BE2C (cell line): ENCODE measurements at places on chromosomes 4 and X.

DNA sequence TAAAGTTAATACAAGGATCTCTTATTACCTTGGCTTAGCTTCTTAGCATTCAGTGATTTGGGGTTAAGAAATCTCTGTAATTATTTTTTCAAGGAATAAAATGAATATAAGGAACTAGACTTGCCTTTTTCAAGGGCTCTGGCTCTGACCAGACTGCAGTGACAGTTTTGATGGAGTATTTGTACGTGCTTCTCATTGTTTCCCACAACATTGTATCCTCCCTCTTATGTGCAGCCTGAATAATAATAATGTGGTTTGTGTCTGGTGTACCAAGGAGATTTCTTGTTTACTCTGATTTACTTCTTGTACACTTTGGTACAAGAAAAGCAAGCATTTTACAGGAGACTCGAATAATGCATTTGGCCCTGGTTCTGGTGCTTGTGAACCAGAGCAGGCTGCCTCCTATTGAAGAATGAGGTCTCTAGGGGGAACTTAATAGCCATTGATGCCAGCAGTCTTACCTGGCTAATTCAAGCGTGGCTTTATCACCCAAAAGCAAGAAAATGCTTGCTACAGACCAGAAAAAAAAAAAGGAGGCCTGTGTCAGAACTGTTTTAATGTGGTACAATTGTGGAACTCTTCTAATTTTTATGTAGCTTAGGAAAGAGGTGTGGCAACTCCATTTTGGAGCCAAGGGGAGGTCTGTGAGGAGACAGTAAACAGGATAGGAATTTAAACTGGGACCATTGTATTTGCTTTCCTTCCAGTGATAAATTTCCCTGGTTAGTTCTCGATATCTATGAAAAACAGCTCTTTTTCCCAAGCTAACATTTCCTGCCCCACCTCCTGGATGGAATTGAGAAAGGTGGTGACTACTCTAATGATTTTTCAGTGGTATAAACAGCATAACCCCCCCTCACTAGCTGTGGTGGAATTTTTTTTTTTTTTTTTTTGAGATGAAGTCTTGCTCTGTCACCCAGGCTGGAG, 5.6 kb downstream of the OTC start:
- no peak for DNase-seq

DNA sequence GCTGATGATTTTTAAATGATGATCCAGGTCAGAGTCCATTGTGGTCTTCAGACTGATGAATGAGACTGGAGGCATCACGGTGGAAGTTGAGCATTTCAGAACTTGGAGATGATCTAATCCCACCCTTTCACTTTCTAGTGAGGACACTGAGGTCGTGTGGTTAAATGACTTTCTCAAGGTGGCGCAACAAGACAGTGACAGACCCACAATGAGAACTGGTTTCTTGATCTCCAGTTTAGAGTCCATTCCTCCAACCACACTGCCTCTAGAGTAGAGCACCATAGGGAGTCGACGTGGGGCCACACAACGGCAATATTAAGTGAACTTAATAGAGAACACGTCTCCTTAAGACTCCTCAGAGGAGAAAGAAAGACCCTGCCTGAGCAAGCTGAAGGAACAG, 381.0 kb downstream of the UNC5C start:
- no peak for DNase-seq

DNA sequence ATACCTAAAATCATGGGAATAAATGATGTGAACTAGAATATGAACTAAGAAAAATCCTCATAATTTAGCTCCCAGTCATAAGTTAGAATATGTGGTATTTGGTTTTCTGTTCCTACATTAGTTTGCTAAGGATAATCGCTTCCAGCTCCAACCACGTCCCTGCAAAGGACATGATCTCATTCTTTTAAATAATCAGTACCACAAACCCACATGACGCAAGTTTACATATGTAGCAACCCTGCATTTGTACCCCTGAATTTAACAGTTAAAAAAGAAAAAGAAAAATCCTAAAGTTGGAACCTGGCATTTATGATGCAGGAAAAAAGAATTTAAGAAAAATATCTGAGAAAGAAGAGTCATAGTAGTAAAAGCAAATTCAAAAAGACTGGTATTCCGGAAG, 13.3 kb downstream of the UBA6 start:
- no peak for DNase-seq

DNA sequence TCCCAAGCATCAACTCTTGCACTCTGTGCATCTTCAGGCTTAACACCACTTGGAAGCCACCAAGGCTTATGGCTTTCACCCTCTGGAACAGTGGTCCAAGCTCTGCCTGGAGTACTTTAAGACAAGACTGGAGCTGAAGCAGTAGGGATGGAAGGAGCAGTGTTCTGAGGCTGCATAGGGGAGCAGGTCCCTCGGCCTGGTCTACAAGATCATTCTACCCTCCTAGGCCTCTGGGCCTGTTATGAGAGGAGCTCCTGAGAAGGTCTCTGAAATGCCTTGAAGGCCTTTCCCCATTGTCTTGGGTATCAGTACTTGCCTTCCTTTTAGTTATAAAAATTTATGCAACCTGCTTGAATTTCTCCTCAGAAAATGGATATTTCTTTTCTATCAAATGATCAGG, 286.7 kb downstream of the CPXCR1 start:
- DNase-seq, result no peak

- DNase-seq, result no peak
These were observed 11.7 kb upstream of the MAEA start for GRCh38 chr4:1277667-1278665.

DNA sequence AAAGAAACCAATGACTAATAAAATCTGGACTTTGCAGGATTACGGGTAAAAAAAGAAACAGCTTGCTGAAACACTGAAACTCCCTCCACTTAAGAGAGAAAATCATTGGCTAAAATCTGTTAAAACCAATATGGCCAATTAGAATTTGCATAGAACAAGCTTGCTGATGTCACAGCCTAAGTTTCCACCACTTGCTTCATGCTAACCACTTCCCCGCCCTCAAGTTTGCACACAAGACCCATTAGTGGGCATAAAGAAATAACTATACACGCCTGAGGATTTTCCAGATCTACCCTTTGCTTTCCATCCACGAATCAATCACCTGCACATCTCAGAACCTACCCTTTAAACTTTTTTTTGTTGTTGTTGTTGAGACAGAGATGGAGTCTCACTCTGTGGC, 42.7 kb upstream of the PHEX start:
- DNase-seq, result no peak

GRCh38 chrX:10769696-10770619, 149.6 kb upstream of the MID1 start:
- peak; percentile 6 for DNase-seq

GRCh38 chr4:140641789-140642439, 73.2 kb upstream of the UCP1 start:
- DNase-seq, result no peak

DNA sequence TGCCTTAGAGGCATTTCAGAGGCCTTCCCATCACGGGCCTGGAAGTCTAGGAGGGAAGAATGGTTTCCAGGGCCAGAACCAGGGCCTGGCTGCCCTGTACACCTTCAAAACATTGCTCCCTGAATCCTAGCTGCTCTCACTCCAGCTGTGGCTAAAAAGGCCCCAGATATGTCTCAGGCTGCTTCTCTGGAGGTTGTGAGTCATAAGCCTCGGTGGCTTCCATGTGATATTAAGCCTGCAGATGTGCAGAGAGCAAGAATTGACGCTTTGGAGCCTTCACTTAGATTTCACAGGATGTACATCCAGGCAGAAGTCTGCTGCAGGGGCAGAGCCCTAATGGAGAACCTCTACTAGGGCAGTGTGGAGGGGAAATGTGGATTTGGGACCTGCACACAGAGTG, 502.5 kb downstream of the GRXCR1 start:
- DNase-seq, result no peak

DNA sequence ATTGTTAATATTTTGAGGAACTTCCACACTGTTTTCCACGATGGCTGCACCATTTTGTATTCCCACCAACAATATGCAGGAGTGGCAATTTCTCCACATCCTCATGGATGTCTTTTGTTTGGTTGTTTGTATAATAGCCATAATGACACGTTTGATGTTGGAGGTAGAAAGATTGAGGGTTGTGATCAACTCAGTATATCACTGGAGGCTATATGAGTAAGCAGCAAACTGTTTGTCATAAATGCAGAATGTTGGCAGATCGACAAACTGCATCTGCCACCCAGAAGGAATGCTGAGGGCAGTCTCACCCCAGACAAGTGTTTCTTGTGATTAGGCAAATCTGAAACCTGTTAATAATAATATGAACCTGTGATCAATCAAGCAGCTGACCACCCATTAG, 243.9 kb upstream of the WDFY3 start:
- no peak for DNase-seq

DNA sequence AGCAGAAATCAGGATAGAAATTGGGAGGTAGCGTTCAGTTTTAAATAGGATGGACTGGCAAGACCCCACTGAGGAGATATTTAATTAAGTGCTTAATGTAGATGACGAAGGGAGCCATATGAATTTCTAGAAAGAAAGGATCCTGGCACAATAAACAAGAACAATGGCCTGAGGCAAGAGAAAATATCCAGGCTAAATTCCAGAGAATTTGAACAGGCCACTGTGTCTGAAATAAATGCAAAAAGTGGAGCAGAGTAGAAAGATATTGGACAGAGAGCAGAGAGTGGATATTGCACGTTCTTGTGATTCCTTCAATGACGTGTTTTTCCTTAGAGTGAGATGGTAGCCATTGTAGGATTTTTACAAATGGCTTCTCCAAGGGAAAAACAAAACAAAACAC, 1504.8 kb downstream of the C4orf33 start:
- no peak for DNase-seq

GRCh38 chr4:7418131-7418943, 16.4 kb downstream of the PSAPL1 start:
- peak; percentile 2 for DNase-seq

GRCh38 chrX:48927123-48927522, 8.3 kb upstream of the PIM2 start:
- DNase-seq, result no peak

- no peak for DNase-seq
These were observed 31.2 kb upstream of the MCF2 start for GRCh38 chrX:139739138-139739537.

GRCh38 chr4:152340818-152341217, 195.1 kb downstream of the FBXW7 start:
- DNase-seq, result no peak

DNA sequence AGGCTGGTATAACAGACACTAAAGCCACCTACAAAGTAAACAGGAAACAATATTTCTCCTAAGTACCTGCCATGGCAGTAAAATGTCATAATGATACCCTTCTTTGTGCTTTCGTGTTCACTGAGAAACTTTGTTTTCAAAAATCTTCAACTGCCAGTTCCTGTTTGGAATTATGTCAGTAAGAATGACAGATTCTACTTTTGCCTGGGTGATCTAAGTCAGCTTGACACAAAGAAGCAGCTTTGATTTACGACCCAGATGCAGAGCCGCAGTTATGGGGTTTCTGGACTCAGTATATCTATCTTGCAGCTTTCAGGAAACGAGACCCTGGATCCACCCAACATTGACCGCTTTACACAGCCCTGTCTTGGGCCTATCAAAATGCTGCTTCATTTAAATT, 71.2 kb downstream of the SNX25 start:
- no peak for DNase-seq

- no peak for DNase-seq
These were observed 74.5 kb upstream of the AFAP1 start for GRCh38 chr4:8013976-8014726.

DNA sequence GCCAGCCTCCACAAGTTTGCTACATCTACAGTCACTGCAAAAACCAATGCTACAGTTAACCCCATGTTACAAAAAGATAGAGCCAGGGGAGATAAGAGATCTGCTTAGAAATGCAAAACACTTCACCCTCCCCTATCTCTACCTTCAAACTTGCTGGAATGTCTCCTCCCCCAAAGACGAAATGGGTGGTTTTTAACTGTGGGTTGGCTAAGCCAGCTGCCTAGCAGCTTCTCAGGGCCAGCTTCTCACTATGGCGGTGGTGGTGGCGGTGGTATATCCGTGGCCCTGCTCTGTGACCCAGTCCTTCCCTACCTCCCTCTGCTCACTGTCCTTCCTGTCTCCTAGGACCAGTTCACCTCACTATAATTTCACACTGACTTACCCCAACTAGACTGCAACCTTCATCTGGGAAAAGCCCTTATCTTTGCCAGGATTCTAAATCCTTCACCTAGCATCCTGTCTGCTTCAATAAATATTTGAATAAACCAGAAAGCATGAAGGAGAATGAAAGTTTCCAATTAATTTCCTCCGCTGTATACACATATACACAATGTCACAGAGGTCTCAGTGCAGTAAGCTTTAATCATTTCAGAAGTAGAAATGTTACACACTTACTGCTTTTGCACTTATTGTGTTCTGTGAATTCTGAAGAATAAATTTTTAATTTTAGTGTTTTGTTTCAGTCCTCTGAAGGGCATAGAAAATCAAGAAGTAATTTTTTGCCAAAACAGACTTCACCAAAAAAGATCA, 46.3 kb downstream of the SH3KBP1 start:
- no peak for DNase-seq

GRCh38 chr4:109414938-109415337, 18.7 kb upstream of the SEC24B start:
- DNase-seq, result no peak

- peak; percentile 21 for DNase-seq
These were observed 459.5 kb downstream of the GASK1B start for GRCh38 chr4:157713342-157713741.

GRCh38 chr4:25799522-25799921, 63.3 kb downstream of the SEL1L3 start:
- no peak for DNase-seq

DNA sequence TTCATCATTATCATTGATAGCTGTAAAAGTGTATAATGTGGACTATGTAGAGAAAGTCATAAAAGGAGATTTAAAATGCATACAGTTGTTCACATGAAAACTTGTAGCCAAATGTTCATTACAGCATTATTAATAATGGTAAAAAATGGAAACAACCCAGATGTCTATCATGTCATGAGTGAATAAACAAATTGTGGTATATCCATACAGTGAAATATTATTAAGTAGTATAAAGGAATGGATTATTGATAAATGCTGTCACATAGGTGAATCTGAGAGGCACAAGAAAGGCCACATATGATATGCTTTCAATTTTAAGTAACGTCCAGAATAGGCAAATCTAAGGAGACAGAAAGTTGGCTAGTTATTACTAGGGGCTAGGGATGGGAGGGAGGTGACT, 7.1 kb downstream of the TET2 start:
- DNase-seq, result no peak

- no peak for DNase-seq
These were observed 321.6 kb downstream of the ARHGAP10 start for GRCh38 chr4:148053298-148054003.

- DNase-seq, result no peak
These were observed 95.3 kb downstream of the AREG start for GRCh38 chr4:74540193-74540592.

- no peak for DNase-seq
These were observed 118.8 kb downstream of the GABRA2 start for GRCh38 chr4:46270986-46271596.

DNA sequence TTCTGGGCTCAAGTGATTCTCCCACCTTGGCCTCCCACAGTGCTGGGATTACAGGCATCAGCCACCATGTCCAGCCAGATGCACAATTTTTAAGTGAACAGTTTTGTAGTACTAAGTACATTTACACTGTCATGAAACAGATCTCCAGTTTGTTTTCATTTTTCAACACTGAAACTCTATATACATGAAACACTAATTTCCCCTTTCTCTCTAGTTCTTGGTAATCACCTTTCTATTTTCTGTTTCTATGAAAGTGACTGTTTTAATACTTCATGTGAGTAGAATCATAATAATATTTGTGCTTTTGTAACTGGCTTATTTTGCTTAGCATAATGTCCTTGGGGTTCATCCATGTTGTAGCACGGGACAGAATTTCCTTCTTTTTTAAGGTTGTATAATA, 237.4 kb downstream of the CAMK2D start:
- DNase-seq, result no peak

GRCh38 chr4:151429957-151430570, 21.1 kb downstream of the FHIP1A start:
- no peak for DNase-seq
